ENCODE measurements at places on chromosomes 5 and 9.

DNA sequence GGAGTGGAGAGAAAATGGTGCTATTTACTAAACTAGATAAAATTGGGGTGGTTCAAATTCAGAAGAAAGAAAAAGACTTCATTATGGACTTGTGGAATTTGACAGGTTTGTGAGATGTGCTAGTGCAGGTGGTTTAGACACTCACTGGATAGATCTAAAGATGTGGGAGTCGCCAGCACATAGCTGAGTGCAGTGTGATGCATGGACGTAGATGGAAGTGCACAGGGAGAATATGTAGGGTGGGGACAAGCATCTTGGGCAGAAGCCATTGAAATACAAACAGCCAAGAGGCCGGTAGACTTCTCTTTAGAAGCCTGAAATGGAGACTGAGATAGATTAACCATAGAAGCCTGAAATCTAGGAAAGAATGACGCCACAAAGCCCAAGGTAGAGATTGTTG is 10.7 kb downstream of the HAPLN1 start:
- no peak for DNase-seq

DNA sequence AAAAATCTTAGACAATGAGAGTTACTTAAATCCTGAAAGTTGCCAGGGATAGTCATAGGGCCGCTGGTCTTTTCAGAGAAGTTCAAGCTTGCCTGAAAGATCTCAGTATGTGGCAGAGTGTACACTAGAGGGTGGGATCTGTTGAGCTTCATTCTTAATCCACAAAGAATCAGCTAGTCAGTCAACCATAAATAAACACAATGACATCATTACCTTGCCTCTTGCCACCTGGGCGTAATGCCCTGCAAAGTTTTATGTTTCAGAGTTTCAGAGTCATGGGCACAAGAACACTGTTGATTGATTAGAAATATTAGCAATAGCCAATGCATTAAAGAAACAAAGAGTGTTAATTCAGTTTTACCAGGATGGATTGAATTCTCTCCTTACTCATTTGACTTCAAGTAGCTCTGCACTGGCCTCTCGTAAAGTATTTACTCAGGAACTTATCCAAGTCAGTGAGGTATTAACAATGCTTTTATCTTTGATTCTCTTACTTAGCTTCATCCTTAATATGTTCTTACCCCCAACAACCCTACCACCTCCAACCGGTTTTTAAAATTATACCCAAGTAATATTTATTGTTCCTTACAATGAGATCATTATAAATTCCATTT is 14.3 kb upstream of the ANXA1 start:
- DNase-seq: no peak

- no peak for DNase-seq
Measured at GRCh38 chr5:104793031-104793754, 1230.6 kb upstream of the NUDT12 start.

DNA sequence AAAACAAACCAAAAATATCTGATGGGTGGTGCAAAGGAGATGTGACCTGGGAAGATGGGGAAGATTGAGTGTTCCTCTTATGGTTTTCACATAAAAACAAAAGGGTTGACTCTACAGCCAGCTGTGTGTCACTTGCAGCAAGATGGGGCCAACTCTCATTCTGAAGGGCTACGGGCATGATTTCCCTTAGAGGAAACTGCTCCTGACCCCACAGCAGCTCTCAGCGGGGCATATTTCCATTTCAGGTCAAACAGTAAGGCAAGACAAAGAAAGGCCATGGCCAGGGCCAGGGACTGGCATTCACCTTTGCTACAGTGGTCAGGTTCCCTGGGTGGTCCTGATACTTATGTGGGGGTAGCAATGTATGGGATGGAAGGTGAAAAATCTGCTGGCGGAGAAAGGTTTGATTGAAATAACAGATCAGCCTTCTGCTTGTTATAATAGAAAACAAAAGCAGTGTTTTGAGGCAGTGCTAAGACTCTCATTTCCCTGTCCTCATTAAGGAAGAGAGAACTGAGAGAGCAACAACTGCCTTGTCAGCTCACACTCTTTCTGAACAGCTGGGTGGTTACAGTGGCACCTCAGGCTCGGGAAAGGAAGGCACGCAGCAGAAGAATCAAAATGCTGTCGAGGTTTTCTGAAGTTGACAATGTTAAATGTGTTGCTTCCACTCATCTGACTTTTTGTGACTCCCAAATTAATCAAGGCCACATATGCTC is 120.7 kb upstream of the PCA3 start:
- DNase-seq: no peak

GRCh38 chr9:105458404-105458803 is 10.6 kb downstream of the FSD1L start:
- no peak for DNase-seq

GRCh38 chr9:38029915-38030638 is 39.0 kb downstream of the SHB start:
- no peak for DNase-seq

Measured in NCI-H1105 (cell line).